Adrenal gland (tissue), 19 donors: ENCODE measurements at places on chromosomes 5 and 9. TPM values are rescaled to one million over a fixed set of nuclear protein-coding genes. Genes with fewer than 3 reads are reported as not detected.

ENC1 gene
- 3.4 TPM for polyA plus RNA-seq

CDH9 gene
- 0.16 TPM for polyA plus RNA-seq

SLC36A3 gene
- polyA plus RNA-seq = not detected

C1QTNF3 gene
- 1.6 TPM for polyA plus RNA-seq

SH2D3C gene
- polyA plus RNA-seq = 27.1 TPM

NR6A1 gene
- 0.46 TPM for polyA plus RNA-seq

CYLC2 gene
- polyA plus RNA-seq = not detected

PHF24 gene
- 0.16 TPM for polyA plus RNA-seq

GFI1B gene
- polyA plus RNA-seq = 0.03 TPM
